ENCODE measurements at places on chromosomes 2 and 18.

GRCh38 chr18:75377258-75377657 is 50.2 kb downstream of the SMIM21 start:
- H3K27me3 ChIP-seq: no peaks in the 10 kb centered on the region
- DNase-seq: peak; percentile 20
- H3K27ac ChIP-seq: no peak overlapping the region

GRCh38 chr2:219356834-219357233 is 24.3 kb upstream of the RESP18 start:
- no peak overlapping the region for H3K27ac ChIP-seq
- no peaks in the 10 kb centered on the region for H3K36me3 ChIP-seq
- H3K27me3 ChIP-seq: no peaks in the 10 kb centered on the region
- H3K4me1 ChIP-seq: no peaks in the 10 kb centered on the region
- no peak overlapping the region for H3K4me3 ChIP-seq

- no peaks in the 10 kb centered on the region for H3K36me3 ChIP-seq
- no peak overlapping the region for H3K4me3 ChIP-seq
- H3K4me1 ChIP-seq: no peaks in the 10 kb centered on the region
Observed at GRCh38 chr2:78682781-78683180, 342.7 kb upstream of the REG3G start.

- DNase-seq: peak; percentile 5
- no peaks in the 10 kb centered on the region for H3K4me1 ChIP-seq
- peaks cover 3% of the 10 kb centered on the region for H3K27me3 ChIP-seq
- no peak overlapping the region for H3K4me3 ChIP-seq
- H3K36me3 ChIP-seq: no peaks in the 10 kb centered on the region
- H3K27ac ChIP-seq: no peak overlapping the region
Observed at GRCh38 chr2:52821631-52822030, 946.0 kb upstream of the CHAC2 start.

- H3K4me3 ChIP-seq: no peak overlapping the region
- peaks cover 60% of the 10 kb centered on the region for H3K4me1 ChIP-seq
- peak overlapping the region; percentile 27 for H3K27ac ChIP-seq
- peak; percentile 29 for DNase-seq
- H3K36me3 ChIP-seq: no peaks in the 10 kb centered on the region
Observed at GRCh38 chr2:146124741-146125140, 1604.8 kb upstream of the ZEB2 start.

- DNase-seq: no peak
- peaks cover 5% of the 10 kb centered on the region for H3K4me1 ChIP-seq
- no peak overlapping the region for H3K27ac ChIP-seq
- peaks cover 4% of the 10 kb centered on the region for H3K27me3 ChIP-seq
- H3K4me3 ChIP-seq: no peak overlapping the region
- no peaks in the 10 kb centered on the region for H3K36me3 ChIP-seq
Observed at GRCh38 chr2:232889876-232890401, 19.9 kb downstream of the SNORC start.

- no peaks in the 10 kb centered on the region for H3K4me1 ChIP-seq
- no peak for DNase-seq
- H3K27ac ChIP-seq: no peak overlapping the region
- H3K36me3 ChIP-seq: no peaks in the 10 kb centered on the region
Observed at GRCh38 chr2:15152382-15152781, 408.8 kb downstream of the NBAS start.
